ENCODE measurements at places on chromosomes 7 and 10. TPM values are rescaled to one million over a fixed set of nuclear protein-coding genes. Genes with fewer than 3 reads are reported as not detected.

Gene SLC16A12
- total RNA-seq = not detected

Gene SPDYE11
- total RNA-seq = not detected

Gene ACTR3C
- total RNA-seq = 1.9 TPM

Gene RBM20
- total RNA-seq = 1.1 TPM
